ENCODE measurements at places on chromosomes 1 and 21. TPM values are rescaled to one million over a fixed set of nuclear protein-coding genes. Genes with fewer than 3 reads are reported as not detected.

GRCh38 chr1:109466452-109467300, at the start of gene SYPL2:
Gene SYPL2, plus strand, starts transcription at chr1:109466546. Its CDS starts 298 bp downstream, at chr1:109466844.
- DNase-seq: peak; percentile 45

DNA sequence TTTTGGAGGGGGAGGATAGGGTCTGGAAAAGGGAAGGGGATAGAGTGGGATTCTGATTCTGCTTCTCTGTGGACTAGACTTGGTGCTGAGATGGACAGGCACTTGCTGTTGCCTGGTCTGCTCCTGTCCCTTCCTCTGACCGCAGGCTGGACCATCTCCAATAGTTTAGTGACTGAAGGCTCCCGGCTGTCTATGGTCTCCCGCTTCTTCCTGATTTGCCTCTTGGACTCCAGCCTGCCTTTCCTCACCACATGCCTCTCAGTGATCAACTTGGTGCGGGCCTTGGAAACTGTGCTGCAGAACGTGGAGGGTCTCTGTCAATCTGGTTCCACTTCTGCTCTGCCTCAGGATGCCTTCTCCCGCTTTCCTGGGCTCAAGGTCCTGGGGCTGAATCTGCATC, 6.3 kb upstream of the ZSCAN20 start:
- no peak for DNase-seq

GRCh38 chr1:177783051-177783450, 186.8 kb downstream of the SEC16B start:
- DNase-seq: no peak

Gene CRABP2
- total RNA-seq: 1.2 TPM

Gene EPHA2
- 40.8 TPM for total RNA-seq

DNA sequence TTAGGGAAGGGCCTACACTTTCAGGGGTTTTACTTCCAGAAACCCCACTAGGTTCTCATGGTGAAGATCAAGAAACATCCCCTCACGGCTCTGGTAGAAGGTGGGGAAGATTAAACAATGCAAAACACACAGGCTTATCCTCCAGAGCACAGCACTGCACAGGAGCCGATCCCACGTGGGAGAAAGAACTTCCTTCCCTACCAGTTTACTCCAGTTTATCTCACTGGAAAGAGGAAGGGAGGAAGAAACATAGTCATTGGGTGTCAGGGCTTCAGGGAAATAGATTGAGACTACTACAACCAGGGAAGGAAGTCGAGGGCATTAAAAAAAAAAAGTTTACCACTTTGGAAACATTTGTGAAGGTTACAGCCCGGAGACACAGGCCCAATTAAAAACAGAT, 164.4 kb downstream of the NTPCR start:
- DNase-seq: no peak

DNA sequence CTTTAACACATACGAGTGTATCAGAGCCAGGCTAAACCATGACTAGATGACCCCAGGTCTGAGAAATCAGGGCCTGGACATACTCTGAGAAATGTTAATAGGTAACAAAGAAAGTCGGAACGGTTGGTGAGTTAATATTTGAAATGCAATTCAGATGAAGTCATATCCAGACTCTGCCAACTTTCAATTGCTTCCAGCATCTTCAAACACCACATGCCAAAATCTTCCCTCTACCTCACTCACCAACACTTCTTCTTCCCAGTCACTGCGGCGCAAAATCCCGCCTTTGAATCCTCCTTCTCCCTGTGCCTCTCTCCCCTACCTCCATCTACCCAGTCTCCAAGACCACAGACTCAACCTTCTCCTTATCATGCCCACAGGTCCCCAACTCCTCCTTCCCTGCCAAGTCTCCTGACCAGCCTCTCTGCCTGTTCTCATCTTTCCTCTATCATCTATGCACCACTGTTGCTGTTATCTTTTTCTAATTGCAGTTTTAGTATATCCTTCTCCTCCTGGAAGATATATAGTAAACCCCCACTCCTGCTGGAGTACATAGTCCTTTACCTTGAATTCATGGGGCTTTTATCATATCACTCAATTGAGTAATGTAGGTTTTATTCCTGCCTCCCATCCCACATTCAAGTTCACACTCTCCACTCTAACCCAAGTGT, 41.3 kb downstream of the ZBTB18 start:
- no peak for DNase-seq

GRCh38 chr1:41328780-41329640, 32.2 kb upstream of the FOXO6 start:
- DNase-seq: no peak

Gene CEPT1
- 38.7 TPM for total RNA-seq

Gene FMO4
- total RNA-seq: 5.7 TPM

Gene RPE65
- total RNA-seq: not detected

GRCh38 chr1:111085676-111086075, 54.2 kb downstream of the DRAM2 start:
- no peak for DNase-seq

Gene C1orf141
- not detected for total RNA-seq

GRCh38 chr1:1809489-1809888, 31.2 kb upstream of the NADK start:
- no peak for DNase-seq

Gene REN
- total RNA-seq: not detected

DNA sequence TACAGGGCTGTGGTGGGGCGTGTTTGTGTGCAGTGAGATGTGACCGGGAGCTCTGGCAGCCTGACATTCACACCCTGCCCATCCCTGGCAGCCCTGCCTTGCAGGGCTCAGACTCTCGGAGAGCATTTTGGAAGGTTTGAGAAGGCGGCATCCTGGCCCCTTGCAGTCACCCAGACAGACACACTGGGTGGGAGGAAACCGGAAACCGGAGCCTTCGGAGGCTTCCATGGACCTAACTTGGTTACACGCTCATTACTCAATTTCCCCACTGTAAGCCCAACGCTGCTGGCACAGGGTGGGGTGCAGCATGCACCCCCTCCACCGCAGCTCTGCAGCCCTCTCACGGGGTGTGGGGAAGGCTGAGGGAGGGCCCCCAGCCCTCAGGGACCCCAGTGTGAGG, 22.2 kb upstream of the RSPO1 start:
- DNase-seq: no peak
